T-cell (primary cell): ENCODE measurements at places on chromosomes 11 and 22. TPM values are rescaled to one million over a fixed set of nuclear protein-coding genes. Genes with fewer than 3 reads are reported as not detected.

RASSF10 gene
- not detected for total RNA-seq

CALCB gene
- total RNA-seq, result 0.70 TPM

ANO5 gene
- total RNA-seq, result not detected

TUBA8 gene
- 2.7 TPM for total RNA-seq

MS4A3 gene
- total RNA-seq, result not detected

TSPO gene
- total RNA-seq, result 78.4 TPM
